ENCODE measurements at places on chromosomes 2 and 18.

DNA sequence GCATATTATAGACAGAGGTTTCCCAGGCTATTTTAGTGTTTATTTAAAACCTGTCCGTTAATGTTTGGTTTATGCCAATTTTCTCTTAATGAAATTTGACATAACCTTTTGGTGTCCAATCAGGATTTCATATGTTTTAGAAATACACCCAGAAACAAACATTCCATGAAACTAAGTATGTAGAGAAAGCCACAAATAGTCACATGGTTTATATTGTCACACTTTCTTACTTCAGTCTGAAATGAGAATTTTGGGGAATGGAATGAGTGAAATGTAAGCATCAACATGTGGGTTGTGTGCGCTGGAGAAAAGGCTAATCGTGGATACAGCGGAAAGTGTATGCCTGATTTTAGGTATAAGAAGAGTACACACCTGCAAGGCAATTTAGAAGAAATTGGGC is 277.0 kb upstream of the RAB12 start:
- no peak for DNase-seq

DNA sequence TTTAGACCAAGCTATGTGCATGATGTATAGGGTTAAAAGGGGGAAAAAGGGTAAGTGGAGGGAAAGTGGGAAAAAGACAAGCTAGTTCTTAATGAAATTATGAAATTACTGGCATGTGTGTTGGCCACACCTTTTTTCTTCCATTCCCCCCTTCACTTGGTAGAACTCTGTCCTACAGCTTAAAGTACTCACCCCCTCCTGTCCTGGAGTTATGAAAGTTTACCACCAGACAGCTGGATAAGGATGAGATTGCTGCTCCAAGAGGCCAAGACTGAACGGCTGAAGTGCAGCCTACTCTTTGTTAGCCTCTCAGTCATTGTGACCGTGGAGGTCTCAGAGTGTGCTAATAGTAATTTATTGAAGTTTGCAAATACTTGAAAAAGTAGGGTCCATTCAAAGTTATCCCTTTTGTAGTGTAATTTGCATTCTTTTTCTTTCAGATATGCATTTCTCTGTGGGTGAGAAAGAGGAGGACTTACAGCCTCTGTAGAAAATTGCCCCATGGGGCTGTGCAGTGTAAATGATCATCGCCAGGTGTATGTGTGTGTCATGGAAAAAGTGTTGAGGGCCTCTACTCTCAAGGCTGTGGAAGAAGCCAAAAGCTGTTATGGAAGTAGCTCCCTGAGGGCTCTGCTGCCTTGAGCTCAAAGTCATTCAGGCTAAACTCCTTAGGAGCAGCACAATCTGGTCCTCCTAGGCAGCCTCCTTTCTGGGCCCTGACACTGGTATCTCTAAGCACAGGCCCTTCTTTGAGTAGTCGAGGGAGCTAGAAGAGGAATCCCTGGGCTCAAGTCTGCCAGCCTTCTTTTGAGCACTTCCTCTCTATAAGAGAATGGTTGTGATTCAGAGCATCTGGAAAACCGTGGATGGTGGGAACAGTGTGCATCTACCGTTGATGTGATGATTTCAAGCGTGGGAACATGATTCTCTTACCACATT is 46.2 kb downstream of the LHCGR start:
- no peak for DNase-seq

- DNase-seq: no peak
Observed at GRCh38 chr2:146317959-146318358, 1526.9 kb upstream of the ACVR2A start.

GRCh38 chr2:226873826-226874225 is 38.0 kb downstream of the RHBDD1 start:
- no peak for DNase-seq

- DNase-seq: no peak
Observed at GRCh38 chr2:124286089-124286783, 261.1 kb downstream of the CNTNAP5 start.

DNA sequence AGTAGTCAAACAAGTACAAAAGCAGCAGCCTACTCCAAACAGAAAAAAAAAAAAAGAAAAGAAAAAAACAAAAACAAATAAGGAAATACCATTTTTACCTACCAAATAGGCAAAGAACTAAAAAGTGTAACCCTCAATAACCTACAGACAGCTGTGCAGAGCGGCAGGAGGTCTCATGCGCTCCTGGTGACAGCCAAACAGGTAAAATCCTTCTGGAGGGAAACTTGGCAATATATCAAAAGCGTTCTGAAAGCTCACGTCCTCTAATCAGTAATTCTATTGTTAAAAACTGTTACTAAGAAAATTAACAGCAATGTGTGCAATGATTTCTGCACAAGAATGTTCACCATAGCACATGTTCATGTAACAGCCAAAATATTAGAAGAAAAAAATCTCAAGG is 105.6 kb downstream of the AFF3 start:
- DNase-seq: no peak
